ENCODE measurements at places on chromosomes 3 and 15.

DNA sequence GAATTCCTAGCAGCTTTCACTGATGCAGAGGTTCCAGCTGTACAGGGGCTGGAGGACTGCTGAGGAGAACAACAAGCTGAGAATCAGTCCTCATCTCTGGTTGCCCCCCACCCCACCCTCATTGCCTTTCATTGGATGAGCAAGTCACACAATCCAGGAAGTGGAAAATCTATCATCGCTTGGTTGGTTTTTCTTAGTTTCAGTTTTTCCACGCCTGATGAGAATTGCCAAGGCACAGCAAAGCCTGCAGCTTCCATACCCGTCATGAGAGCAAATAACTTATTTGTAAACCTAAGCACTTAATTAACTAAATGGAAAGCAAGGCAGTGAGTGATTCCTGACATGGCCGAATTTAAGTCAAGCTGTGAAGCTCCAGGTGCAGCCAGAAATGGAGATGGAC is 21.4 kb upstream of the LIPC start:
- DNase-seq = no peak

DNA sequence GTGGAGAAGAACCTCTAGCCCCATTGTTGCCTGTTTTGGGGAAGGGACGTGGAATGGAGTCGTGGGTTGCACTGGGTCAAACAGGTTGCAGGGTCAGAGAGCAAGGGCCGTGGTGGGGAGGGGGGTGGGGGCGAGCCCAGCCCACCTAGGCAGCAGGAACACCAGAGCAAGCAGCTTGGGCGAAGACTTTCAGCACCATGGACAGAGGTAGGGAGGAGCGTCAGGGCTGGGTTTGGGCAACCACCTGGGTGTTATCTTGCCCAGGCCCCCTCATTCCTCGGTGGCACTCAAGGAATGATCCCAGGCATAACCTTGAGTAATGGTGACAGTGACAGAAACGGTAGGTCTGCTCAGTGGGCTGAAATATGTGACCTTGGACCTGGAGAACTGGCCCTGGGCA is 45.9 kb upstream of the TMEM115 start:
- DNase-seq = no peak

DNA sequence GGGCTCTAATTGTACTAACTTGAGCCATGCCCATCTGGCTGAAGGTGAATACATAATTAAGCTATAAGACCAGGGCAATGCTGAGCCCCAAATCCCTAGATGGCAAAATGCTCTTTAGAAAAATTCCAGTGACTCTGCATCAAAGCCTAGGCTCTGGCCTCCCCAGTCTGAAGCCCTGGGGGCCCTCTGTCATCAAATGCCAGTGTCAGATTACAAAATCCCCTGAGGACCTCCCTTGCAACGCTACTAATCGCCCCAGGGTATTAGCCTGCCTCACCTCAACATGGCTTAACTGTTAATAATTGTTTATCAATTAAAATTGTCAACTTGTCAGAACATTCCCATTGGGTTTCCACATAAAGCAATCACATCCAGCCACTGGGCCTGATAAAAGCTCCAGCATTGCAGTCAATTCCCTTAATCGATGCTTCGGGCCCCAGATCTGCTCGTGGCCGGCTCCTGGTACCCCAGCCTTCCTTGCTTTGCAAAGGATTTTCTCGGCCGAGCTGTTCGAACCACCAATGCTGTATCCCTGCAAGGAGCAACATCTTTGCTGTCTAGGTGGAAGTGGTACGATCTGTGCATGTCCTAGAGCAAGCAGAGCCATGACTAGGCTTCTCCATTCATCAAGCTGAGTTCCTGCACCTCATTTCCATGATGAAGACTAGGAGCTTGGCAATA is 151.7 kb downstream of the MEGF11 start:
- DNase-seq = no peak

DNA sequence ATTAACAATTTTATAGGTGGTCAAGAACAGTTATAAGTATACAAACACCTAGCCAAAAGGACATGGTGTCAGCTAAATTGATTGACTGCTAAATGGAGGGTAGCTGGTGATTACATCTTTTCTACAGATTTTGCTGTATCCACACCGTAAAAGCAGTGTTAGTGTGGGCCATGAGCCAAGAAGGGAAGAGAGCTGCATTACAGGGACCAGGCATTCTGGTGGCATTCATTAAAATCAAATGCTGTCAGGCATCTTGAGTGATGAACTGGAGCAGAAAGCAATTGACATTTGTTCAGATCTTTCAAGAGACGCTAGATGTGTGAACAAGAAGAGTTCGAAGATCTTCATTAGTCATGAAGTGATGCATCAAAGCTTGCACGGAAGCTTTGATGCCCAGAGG is 177.9 kb downstream of the ARPP21 start:
- DNase-seq = no peak

DNA sequence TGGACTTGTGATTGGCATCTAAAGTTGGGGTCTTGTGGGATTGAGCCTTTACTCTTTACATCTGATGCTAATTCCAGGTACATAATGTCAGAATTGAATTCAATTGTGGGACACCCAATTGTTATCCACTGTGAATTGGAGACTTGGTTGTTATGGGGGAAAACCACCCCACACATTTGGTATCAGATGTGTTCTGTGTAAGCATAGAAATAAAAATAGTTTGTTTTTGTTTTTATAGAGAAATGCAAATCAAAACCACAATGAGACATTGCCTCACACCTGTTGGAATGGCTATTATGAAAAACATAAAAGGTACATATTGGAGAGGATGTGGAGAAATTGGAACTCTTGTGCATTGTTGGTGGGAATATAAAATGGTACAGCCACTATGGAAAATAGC is 58.5 kb downstream of the CPA3 start:
- no peak for DNase-seq

DNA sequence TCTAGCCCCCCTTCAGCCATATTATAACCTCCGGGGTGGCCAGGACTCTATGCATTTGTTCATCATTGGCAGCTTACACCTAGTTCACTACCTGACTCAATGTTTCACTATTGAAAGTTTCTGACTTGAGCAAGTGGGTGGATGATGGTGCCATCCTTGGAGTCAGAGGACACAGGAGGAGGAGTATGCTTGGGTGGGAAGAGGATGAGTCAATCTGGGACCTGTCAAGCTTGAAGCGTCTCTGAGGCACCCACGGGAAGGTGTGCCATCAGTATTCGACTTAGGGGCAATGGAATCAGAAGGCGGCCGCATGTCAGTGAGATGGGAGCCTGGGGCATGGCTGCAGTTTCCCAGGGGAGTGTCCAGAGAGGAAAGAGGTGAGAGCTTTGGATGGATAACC is 133.3 kb downstream of the EPHB1 start:
- DNase-seq = no peak

GRCh38 chr3:172346161-172346560 is 102.1 kb downstream of the GHSR start:
- no peak for DNase-seq

DNA sequence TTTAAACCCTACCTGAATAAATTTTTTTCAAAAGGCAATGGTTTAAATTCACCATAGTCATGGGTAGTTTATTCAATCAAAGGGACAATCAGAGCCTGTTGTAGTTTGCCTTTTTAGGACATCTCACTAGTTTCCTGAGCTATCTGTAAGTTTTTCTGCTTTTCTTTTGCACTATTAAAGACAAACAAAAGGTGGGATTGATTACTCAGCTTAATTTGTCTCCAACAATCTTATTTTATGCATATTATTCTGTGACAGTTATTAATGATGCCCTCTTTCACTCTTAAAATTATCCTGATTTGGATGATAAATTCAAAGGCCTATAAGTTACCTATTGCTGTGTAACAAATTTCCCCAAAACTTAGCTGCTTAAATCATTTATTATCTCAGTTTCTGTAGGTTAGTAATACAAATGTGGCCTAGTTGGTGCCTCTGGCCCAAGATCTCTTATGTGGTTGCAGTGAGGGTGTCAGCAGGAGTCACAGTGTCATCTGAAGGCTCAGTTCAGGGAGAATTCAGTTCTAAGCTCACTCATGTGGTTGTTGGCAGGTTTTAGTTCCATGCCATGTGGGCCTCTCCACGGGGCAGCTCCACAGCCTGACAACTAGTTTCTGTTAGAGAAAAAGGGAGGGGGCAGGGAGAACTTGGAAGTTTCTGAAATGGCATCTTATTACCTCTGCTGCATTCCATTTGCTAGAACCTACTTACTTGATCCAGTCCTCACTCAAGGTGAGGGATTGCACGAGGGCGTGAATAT is 16.0 kb downstream of the ARMC8 start:
- no peak for DNase-seq

DNA sequence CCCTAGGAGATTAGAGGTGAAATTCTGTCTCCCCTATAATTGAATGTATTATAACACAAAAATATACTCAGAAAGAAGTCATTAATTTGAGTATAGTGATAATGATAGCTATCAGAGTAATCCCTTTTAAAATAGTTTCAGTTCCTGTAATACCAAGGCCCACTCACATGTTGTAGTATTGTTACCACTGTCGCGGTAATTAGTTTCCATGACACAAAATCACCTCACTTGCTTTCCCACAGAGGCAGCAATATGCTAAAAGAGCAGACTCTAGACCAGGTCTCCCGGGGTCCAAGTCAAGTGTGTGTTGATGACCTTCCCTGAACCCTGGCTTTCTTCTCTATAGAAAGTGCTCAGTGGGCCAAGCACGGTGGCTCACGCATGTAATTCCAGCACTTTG is 39.5 kb upstream of the NSMCE3 start:
- DNase-seq = no peak

DNA sequence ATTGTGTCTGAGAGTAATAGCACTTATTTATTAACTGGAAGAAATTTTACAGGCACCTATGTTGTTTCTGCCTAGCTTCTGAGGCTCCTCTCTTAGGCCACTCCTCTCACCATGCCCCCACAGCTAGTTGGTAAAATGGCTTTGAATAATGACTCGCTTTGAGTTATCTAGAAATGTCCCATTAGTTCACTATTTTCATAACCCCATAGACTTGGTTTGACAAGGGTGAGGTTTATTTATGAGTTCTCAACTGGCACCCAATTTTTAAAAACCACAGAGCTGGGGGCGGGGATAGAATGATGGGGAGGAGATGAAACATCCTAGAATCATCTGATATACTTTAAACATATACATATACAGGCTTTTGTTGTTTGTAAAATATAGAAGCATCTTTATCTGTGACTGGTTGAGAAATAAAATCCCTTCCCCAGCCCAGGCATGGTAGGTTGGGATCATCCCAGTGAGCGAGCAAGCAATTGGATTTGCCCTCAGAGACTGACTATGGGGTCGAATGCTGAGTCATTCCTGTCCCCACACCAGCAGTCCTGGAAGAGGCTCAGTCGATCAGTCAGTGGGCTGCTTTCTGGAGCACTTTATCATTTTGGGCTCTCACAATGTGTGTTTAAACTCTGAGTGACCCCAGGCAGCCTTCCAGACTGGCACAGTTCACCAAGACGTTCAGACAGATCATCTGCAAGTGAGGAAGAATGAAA is 60.2 kb upstream of the TSEN2 start:
- peak; percentile 33 for DNase-seq

GRCh38 chr3:74862476-74862875 is 248.0 kb upstream of the CNTN3 start:
- no peak for DNase-seq

DNA sequence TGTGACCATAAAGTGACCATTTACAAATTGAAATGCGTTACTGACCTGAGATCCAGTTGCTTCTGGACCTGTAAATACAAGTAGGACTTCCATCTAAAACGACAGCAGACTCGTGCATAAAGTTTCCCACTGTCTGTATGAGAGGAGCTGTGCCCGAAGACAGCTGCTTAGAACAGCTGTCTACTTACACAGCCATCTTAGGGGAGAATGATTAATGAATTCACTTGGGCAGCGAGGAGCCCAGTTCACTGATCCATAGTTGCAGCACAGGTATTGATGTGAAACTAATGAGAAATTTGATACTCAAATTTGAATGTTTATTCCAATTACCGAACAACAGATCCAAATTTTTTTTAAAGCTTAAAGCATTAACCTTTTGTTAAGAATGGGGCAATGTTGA is 748.1 kb downstream of the NR2F2 start:
- DNase-seq = no peak

- DNase-seq = no peak
Observed at GRCh38 chr3:149468504-149469212, 5.8 kb upstream of the TM4SF4 start.

GRCh38 chr3:100719136-100719535 is 9.8 kb downstream of the TFG start:
- DNase-seq = no peak

DNA sequence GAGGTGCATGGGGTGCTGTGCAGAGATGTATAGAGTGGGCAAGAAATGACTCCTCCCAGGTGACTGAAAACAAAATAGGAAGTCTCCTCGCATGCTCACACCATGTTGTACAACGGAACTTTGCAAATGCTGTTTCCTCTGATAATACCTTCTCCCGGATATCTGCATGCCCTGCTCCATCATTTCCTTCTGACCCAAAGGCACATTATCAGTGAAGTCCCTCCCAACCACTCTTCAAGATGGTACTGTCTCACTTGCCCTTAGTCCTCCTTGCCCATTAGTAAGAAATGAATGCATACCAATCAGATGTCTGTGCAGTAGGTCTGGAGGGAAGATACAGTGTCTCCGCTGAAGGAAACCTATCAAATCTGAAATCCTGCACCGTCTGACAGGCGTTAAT is 12.0 kb downstream of the TMED3 start:
- DNase-seq = no peak

DNA sequence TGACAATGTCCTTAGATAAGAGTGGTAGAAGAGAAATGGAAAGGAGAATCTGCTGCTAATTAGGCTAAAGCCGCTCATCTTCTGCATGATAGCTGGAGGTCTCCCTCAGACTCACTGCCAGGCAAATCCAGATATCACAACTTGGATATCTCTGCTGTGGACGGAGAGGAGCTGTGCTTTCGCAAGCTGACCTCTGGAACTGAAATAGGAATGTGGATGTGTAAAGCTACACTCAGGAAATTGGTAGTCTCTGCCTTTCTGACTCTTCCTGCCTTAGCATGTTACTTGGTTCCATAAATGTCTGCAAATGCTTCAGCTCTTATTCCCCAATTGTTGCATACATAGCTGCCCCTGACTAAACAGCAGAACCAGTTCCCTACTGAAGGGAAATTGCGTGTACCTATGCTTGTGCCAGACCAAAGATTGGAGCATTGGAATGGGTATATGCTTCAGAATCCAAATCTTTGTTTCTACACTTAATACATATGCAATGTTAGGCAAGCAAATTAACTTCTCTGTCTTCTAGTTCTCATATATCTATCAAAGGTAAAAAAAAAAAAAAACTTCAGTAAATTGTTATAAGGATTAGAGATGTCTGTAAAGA is 74.7 kb upstream of the ROBO2 start:
- DNase-seq = no peak

DNA sequence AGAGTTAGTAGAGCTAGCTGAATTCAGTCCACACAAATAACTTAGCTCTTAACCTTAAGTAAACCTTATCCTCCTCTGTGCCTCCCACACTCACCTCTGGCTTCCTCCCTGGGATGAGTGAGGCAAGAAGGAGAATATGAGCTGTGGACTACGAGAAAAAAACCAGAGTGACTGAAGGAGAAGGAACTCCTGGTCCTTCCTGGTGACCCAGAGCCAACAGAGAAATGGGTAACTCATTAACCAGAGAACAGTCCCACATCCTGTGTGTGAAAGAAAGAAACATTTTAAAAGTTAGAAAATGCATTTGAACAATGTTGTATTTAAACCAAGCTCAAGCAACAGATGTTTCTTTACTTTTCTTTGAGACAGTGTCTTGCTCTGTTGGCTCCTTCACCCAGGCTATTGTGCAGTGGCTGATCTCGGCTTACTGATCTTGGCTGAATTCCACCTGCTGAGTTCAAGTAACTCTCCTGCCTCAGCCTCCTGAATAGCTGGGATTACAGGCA is 27.5 kb upstream of the FAM81A start:
- DNase-seq = no peak

GRCh38 chr15:41333026-41333562 is 413 bp downstream of the NUSAP1 start:
- no peak for DNase-seq

GRCh38 chr15:48963524-48964113 is at the start of gene SHC4:
Gene SHC4 (minus strand): TSS chr15:48963919. CDS start chr15:48963015, 904 bp downstream.
- DNase-seq = no peak
